Caco-2 (cell line): ENCODE measurements at places on chromosomes 5 and 9.

- DNase-seq: no peak
Observed at GRCh38 chr5:26553079-26553478, 485.3 kb downstream of the CDH9 start.

GRCh38 chr5:45162974-45163373, 354.2 kb downstream of the MRPS30 start:
- DNase-seq: no peak

- no peak for DNase-seq
Observed at GRCh38 chr5:158470764-158471534, 612.0 kb upstream of the CLINT1 start.

DNA sequence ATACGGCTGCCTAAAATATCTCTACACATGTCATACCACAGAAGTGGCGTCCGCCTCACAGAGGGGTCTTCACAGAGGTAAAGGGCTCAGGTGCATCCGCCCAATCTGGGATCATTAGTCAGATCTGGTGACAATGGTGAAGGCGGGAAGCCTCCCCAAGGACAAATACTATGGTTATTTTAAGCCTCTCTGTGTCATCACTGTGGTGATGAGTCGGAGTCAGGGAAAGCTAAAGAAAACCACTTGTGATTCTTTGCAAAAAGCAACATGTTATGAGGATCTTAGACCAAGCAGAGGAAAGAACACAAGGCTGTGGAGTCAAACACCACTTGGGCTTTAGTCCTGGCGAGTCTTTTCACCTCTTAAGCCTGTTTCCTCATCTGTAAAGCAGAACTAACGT, 190.4 kb downstream of the DRD1 start:
- DNase-seq: no peak

DNA sequence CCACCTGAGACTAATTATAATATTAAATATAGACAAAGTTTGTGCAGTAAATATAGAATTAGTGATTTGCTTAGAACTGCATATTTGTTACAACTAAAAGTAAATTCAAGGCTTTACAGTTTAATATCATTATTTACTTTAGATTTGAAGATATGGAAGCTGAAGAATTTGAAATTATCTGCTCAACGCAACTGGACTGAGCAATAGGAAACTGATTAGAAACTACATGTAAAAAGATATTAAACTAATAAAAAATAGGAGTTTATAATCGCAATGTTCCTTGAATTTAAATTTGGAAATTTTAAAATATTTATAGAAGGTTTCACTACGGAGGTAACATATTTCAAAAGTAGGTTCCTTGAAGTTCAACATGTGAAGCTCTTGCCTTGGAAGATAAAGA, 55.2 kb downstream of the CDH10 start:
- no peak for DNase-seq

- DNase-seq: no peak
Observed at GRCh38 chr5:367358-368130, 46.0 kb downstream of the AHRR start.
